CD4-positive, alpha-beta T cell treated with Interleukin-6 for 4 hours (primary cell): ENCODE measurements at places on chromosomes 3 and 15.

DNA sequence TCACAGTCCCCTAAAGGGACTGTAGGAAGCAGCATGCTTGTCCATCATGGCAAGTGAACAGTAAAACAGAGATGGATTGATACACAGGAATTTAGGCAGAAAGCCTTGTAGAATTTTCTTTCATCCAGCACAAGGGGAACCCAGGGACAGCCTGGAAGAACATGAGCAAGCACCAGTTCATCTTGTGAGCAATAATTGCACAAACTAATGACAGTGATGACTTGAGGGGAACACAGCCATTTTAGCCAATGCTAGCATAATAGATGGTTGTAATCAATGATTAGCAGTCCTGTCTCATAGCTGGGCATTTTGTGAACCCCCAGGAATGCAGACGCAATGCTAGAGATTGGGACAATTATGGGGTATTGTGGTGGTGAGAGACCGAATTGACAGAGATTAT is 6.7 kb downstream of the CD200 start:
- DNase-seq: no peak

DNA sequence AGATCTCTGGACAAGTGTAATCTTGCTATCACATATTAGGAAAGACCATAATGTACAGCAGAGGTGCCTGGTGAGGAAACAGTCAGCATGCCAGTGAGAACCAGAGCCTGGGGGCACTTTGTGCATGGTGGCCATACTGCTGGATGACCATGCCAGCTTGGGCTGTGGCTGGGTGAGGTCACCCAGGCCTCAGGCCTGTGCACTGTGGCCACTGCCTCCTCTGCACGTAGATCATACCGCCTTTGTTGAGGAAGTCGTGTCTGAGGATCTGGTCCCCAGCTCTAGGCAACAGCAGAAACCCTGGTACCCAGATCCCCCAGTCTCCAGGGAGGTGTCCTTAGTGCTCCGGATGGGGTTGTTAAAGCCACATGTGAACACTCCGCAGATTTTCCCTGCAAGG is 38.9 kb downstream of the ZNF710 start:
- DNase-seq: no peak

DNA sequence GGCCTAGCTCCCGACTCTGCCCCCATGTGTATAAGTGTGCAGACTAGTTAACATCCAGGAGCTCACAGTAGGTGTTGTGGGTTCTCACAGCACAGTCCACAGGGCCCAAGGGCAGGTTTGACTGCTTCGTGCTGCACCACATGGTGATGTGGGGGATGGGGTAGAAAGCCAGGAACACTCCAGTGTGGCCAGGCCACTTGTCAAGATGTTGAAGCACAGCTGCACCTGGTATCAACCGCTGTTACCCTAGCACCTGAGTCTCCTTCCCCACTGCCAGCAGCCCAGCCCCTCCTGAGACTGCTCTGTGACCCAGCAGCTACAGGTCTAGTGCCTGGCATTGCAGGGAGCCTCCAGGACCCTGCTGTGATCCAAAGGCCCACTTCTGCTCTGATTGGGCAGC is 53.4 kb downstream of the CHDH start:
- no peak for DNase-seq

- peak; percentile 75 for DNase-seq
Measured at GRCh38 chr3:101803173-101803782, 24.3 kb downstream of the NXPE3 start.

DNA sequence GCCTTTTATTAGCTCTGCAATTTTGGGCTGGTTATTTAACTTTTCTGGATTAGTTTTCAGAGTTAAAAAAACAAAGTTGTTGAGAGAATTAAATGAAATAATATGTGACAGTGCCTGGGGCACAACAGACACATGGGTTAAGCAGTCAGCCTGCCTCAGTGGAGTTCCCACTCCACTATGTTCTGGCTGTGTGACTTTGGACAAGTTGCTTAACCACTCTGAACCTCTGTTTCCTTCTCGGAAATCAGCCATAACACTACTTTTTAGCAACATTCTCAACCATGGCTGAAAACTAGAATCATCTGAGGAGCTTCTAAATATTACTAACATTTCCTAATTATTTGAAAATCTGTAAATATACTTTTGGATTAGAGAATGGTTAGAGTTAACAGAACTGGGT is 56.5 kb upstream of the SLC6A11 start:
- no peak for DNase-seq

DNA sequence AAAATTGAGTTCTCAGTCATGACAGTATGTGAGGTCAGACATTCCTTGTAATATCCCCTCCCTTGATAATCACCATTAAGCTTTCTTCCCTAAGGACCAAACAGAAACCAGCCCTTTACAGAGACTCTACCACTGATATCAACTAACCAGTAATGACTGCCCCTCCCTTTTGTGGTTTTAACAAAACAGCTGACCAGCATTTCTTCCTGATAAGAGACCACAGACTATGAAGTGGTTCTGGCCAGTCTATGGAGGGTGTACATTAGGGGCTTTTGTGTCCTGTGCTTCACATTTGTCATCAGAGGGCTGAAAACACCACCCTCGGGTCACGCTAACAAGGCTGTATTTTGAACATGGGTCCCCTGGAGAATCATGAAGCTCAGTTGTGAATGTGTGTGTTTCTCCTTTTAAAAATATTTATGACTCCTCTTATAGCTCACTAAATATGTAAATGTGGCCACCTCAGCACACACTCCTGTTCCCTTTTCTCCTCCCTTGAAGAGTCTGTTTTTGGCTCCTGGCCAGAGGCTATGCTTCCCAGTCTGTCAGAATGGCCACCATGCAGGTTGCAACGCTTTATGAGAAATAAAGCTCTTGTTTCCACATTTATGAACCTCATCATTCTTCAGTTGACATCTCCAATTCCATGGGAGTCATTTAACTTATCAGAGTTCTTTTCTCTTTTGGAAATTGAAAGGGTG is 239.3 kb downstream of the CPNE4 start:
- no peak for DNase-seq

GRCh38 chr3:195284842-195285241 is 13.9 kb upstream of the XXYLT1 start:
- no peak for DNase-seq

GRCh38 chr3:99472385-99472784 is 166.0 kb upstream of the COL8A1 start:
- no peak for DNase-seq

- DNase-seq: no peak
Measured at GRCh38 chr3:123449997-123450604, 1.2 kb upstream of the ADCY5 start.

DNA sequence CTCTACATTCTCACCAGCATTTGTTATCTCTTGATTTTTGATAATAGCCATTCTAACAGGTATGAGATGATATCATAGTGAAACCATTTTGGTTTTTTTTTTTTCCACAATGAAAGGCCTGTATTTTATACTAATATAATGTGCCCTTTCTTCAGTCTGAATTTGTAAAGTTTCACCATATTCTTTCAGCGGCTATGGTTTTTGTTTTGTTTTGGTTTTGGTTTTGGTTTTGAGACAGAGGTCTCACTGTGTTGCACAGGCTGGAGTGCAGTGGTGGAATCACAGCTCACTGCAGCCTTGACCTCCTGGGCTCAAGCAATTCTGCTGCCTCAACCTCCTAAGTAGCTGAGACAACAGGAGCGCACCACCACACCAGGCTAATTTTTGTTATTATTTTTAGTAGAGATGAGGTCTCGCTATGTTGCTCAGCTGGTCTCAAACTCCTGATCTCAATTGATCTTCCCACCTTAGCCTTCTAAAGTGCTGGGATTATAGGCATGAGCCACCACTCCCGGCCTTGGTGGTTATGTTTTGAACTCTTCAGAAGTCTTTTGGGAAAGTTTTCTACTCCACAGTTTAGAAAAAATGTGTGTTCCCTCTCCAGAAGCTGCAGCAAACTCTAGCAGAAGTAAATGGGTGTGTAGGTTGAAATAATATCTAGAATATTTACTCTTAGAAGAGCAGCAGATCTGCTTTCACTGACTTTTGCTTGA is 110.2 kb upstream of the UMPS start:
- DNase-seq: no peak

DNA sequence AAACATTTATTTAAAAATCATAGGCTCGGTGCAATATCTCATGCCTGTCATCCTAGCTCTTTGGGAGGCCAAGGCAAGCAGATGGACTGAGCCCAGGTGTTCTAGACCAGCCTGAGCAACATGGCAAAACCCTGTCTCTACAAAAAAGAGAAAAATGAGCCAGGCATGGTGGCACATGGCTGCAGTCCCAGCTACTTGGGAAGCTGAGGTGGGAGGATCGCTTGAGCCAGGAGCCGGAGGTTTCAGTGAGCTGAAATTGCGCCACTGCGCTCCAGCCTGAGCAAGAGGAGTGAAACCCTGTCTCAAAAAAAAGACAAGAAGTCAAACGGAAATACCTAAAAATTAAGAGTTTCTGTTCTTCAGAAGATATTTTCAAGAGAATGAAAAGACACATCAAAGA is 122.3 kb downstream of the RSL24D1 start:
- DNase-seq: no peak

DNA sequence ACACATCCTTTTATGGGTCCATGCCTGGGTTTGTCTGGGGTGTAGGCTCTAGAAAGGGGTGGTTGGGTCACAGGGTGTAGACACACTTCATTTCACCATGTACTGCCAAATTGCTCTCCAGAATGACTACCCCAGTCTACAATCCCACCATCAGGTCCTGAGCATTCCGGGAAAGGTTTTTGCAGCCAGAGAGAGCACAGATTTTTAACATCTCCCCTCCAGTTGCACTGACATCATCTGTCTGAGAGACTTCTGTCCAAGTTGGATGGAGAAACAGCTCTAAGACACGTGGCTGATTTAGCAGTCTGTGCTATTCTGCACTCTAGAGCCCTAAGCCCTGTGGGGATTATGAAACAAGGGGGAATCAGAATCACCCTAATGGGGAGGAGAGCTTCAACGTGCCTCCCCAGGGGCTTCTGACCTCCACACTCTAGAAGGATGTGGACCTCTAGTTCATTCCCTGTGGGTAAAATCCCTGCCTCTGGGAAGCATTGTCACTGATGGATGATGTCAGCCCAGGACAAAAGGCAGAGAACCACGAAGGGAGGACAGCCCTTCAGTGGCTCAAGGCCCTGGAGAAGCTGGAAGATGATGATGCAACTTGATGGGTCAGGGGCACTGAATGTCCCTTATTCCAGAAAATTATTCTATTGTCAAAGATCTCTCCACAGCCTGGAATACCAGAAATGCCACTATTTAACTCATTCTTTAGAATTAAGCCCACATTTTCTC is 71.5 kb downstream of the CD200R1L start:
- DNase-seq: no peak

DNA sequence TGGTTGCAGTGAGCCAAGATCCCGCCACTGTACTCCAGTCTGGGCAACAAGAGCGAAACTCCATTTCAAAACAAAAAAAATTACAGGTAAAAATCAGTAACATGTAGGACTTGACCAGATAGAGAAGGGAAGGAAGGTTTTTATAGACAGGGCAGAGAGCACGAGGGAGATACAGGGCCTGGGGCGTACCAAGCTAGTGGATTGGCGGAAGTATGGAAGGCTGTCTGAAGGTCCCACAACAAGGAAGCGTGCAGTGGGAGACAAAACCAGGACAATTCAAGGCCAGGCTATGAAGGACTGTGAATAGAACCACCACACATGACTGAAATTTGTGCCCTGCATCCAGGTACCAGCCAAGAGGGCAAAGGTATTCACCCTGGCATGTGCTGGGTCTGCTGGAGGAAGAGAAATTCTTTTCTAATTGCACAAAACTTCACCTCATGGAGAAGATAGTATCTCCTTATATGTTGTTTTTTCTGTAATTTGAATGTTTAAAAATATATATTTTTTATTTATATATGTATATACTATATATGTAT is 33.0 kb upstream of the BCL2A1 start:
- DNase-seq: no peak

GRCh38 chr3:46303240-46303639 is 50.7 kb upstream of the CCR2 start:
- no peak for DNase-seq

DNA sequence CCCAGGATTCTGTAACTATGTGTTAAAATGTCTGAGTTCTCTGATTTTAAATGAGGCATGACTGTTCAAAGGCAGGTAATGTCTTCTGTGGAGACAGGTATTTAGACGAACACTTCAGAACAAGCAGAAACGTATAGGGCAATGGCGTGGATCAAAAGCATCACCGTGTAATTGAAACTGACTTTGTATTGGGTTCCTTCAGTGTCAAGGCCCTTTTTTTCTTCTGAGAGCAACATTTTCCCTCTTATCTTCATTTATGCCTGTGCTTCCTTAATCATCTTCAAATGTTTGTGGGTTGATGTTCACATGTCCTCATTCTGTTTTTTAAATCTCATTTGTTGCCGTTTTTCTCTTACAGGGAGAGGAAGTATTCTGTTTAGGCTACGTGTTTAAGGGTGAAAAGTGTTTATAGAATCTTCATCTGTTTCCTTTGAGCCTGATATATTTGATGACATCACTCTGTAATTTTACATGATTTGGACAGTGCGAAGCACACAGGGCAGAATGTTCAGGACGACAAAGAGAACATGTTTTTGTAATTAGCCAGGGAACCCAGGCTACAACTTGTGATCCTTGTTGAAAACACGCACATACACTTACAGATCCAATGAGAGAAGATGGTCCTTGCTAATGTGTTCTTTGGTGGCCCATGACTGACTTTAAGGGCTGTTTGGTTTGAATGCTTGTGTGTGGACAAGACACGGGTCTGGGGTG is 196.0 kb downstream of the LRTM1 start:
- no peak for DNase-seq

- no peak for DNase-seq
Measured at GRCh38 chr15:80384432-80384831, 19.8 kb upstream of the ARNT2 start.

GRCh38 chr15:30990446-30991254 is 778 bp downstream of the MTMR10 start:
- DNase-seq: no peak

- no peak for DNase-seq
Measured at GRCh38 chr3:23489300-23490158, 286.4 kb downstream of the UBE2E2 start.

DNA sequence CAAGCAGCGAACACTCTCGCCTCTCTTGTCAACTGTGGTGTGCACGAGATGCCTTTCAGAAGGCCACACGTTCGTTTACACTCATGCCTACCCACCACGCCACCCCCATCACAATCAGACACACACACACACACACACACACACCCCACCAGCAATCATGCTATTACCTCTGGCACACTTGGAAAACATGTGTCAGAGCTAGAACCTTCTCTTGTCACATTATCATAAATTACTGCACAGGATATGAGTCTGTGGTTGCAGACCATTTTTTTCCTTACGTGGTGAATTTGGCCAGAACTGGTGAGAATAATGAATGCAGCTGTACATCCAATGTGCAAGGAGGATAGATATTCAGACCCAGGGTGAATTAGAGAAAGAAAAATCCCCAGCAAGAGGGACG is 52.4 kb downstream of the TRIM69 start:
- DNase-seq: no peak

DNA sequence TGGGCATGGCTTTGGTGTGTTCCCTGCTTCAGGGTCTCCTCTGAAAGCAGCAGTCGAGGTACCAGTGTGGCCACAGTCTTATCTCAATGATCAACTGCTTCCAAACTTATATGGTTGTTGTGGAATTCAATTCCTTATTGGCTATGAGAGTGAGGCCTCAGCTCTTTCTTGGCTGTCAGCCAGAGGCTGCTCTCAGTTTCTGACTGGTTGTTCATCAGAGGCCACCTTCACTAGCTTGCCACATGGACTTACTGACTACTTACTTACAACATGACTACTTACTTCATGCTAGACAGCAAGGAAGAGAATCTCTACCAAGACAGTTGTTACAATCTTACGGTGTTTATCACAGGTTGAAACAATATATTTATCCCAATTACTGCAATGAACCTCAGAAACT is 789.2 kb downstream of the DIPK2A start:
- DNase-seq: no peak

- no peak for DNase-seq
Measured at GRCh38 chr15:73881579-73882320, 8.4 kb downstream of the TBC1D21 start.

GRCh38 chr3:185402561-185402960 is 39.6 kb downstream of the MAP3K13 start:
- DNase-seq: no peak
